ENCODE measurements at places on chromosomes 2 and 18.
A peak's percentile ranks its signal among the peaks of the same experiment; 100 is the strongest.

- DNase-seq, result no peak
These were observed 48.4 kb downstream of the MAP2 start for GRCh38 chr2:209472112-209472832.

DNA sequence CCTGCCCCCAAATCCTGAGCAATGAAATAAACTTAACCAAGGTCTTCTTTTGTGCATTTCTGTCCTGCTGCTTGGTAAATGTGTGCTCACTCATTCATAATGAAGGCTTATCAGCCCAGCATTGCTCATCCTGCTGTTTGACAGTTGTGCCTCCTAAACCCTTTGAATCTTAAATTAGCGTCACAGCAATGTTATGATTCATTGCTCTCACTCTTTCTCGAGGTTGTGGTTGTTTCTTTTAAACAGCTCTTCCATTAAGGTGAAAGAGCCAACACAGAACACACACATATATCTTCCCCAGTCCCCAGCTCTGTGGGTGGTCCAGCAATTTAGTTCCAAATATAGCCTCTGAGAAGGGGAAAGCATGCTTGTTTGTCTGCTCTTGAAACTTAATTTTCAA is 84.0 kb downstream of the EVA1A start:
- DNase-seq, result no peak

GRCh38 chr2:163191372-163191771 is 352.8 kb upstream of the KCNH7 start:
- peak; percentile 1 for DNase-seq

GRCh38 chr2:8571792-8572499 is 109.9 kb upstream of the ID2 start:
- DNase-seq, result no peak

- DNase-seq, result no peak
These were observed 115.6 kb downstream of the MBP start for GRCh38 chr18:77016936-77017335.

DNA sequence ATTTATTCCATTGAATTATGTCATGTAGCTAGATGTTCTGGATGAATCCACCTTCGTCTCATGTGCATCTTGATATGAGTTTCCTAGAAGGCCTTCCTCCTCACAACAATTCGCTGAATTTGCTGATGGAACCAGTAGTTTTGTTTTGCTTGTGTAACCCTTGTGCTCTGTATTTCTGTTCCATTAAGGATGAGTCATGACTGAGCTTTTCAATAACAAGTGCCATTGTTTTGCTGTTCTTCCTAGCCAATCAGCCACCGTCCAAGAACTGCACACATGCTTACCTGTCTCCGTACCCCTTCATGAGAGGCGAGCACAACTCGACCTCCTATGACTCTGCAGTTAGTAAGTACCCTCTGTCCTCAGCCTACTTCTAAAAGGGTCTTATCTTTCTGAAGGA is 2.3 kb downstream of the TMEM182 start:
- DNase-seq, result no peak

DNA sequence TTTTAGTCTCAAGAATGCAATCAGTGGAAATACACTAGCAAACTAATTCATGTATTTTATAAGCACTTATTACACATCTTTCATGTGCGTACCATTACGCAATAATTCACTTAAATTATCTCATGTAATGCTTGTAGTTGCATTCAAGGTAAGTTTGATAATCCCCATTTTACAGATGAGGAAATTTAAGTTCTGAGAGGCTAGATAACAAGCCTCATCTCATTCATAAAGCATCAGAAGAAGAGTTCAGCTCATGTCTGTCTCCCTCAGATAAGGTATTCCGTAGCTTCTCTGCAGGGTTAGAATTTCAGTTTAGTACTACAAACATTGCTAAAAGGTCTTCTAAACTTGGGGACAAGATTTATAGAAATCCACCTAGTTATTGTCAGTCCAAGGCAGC is 47.8 kb downstream of the HNMT start:
- DNase-seq, result no peak

DNA sequence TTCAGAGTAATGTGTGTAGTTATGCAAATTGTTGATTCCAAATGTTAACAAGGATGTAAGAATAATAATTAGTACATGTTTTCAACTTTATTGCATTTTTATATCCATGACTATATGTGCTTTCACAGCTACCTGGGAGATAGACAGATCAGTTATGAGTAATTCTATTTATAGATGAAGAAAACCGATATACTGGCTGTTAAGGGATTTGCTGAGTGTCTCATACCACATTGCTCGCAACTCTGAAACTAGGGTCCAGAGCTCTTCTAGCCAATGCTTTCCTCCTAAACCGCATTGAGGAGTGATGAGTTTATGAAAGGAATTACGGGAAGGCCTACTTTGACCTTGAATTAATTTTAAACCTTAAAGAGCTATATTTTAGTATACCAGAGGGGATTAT is 202.3 kb downstream of the MYO3B start:
- DNase-seq, result no peak

DNA sequence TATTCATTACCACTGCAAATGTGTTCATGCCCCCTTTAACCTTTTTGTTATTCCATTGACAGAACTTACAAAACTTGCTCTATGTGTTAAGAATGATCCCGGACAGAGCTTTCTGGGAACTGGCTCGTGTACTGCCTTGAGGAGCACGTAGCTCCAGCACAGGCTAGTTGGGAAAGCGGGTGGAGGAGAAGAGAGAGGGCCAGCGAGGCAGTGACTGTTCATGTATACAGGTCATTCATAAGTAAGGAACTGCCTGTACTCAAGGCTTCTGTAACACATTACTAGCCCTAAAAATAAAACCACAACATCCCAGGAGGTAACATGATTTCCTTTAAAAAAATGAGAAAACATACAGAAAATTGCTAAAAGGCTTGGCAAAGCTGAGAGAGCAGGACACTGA is 109.0 kb downstream of the STK39 start:
- no peak for DNase-seq

GRCh38 chr2:130335226-130335625 is 7.5 kb upstream of the IMP4 start:
- no peak for DNase-seq

DNA sequence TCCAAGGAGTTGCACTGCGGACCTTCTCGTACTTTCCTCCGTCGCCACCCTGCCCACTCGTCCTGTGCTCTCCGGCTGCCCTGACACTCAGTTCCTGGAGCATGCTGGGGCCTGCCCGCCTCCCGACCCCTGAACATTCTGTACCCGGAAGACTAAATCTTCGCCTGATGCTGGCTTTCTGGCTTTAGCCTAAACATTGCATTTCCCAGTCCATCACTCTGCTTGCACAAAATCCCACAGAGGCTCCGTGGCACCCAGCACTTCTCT is 550 bp upstream of the SFXN5 start:
- peak; percentile 22 for DNase-seq

- no peak for DNase-seq
These were observed 34.4 kb downstream of the TEX51 start for GRCh38 chr2:126932966-126933710.

DNA sequence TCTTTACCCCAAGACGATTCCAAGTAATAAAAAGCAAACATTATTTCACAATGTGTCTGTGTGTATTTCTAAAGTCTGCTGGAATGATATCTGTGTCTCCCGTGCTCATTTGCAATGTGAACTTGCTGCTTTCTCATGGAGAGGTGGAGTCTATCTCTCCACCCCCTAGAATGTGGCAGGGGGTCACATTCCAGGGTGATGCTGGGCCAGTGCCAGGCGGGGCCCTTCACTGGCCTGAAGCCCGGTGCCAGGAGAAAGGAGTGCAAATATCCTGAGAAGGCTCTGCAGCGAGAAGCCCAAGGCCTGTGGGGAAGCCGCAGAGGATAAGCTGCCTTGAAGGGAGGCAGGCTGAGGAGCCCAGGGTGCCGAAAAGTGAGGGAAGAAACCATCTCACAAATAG is 26.8 kb upstream of the LDLRAD4 start:
- no peak for DNase-seq

- peak; percentile 75 for DNase-seq
These were observed 6.5 kb downstream of the TANK start for GRCh38 chr2:161166538-161167409.

DNA sequence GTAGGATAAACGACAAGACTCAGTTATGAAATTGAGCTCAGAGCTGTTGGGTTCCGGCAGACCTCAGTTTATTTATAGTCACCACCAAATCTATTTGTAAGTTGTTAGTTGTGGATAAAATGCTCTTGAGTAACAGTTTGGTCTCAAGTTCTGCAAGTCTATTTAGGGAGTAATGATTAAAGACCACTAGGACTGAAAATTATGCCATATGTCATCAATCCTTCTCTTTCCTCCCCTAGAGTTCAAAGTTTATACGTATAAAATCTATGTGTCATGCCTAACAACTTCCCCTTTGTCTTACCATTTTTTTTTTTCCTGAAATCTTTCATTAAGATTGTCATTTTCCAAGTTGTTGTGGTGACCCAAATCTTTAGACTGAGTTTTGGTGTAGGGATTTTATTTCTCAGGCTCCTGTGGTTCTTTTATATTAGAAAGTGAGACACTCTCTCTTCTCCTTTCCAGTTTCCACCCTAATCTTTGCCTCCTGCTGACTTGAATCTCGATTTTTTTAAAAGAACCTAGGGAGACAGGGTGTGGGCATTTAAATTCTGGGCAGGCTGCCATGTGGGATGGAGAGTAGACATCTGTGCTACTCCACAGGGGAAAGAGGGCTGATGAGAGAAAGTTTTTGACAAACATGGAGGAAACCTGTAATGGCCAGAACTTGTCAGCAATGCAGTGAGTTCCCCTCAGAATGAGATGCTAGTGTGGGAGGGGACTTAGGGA is 51.0 kb downstream of the LAMA3 start:
- DNase-seq, result no peak

- DNase-seq, result no peak
These were observed 69.3 kb downstream of the BCL11A start for GRCh38 chr2:60484133-60484645.

DNA sequence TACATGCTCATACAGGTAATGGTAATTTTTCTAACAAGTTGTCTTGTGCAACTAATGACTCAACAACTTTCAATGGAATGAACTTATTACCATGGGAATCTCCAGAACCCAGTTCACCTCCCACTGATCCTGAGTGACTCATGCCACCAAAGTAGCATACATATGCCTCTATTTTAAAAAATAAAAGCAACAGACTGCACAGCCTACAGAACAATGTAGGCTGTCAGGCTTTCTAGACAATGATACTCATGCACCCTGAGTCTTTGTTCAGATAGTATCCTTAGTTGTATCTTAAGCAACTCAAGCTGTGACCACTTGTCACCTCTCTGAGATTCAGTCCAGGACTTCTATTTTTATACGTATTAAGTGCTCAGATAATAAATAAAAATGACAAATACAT is 531.0 kb upstream of the SETBP1 start:
- no peak for DNase-seq

DNA sequence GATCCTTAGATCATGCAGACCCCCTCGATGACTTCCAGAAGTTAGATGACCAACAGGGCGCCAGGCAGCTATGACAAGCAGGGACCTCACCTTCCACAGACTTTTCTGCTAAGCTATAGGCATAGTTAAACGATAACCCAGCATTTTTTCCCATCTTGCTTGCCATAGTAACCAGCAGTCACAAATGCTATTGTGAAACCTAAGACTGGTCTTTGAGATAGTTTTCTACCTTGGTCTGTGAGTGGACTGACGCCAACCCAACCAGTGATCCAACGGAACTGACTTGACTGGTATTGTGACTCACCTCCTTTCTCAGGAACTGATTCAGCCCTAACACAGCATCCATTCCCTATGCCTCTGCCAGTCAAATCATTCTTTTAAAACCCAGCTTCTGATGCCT is 361.2 kb downstream of the LRRTM4 start:
- no peak for DNase-seq

GRCh38 chr18:58540381-58540943 is 88.4 kb downstream of the ALPK2 start:
- no peak for DNase-seq

- no peak for DNase-seq
These were observed 56.2 kb upstream of the ROCK1 start for GRCh38 chr18:21167641-21168377.

DNA sequence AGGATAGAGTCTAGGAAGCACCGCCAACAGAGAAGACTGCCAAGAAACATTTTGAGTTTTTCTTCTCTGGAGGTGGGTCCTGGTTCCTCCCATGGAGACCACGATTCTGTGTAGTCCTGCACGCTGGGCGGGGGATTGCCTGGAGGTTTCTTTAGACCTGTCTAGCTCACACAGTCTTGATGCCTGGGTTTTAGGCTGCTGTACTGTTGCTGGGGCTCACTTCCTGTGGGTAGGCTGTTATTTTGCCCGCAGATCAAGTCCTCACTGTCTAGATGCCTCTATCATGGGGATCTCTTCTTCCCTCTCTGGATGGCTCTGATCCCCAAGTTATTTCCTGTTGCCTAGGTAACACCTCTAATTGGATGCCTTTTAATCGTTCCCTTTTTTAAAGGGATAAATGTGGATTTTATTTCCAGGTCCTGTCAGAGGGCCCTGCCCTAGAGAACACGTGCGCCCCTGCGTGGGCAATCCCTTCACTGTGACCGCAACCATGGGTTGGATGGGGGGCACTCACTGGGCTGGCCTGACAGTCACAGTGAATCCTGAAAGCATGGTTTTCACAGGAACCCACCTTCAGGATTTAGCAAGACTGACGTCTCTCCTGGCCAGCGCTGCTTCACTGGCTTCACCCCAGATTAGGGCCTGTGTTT is 115.7 kb downstream of the MSH2 start:
- DNase-seq, result no peak

- no peak for DNase-seq
These were observed 1465.6 kb upstream of the ZEB2 start for GRCh38 chr2:145985517-145985916.

GRCh38 chr2:86241611-86242010 is 42.4 kb downstream of the MRPL35 start:
- DNase-seq, result no peak

- no peak for DNase-seq
These were observed 256.8 kb upstream of the ZEB2 start for GRCh38 chr2:144776766-144777165.

- no peak for DNase-seq
These were observed 40.0 kb upstream of the MCM6 start for GRCh38 chr2:135916207-135916606.

- no peak for DNase-seq
These were observed 184.3 kb upstream of the REV1 start for GRCh38 chr2:99674090-99674489.

- DNase-seq, result no peak
These were observed 64.2 kb downstream of the TPO start for GRCh38 chr2:1477196-1478040.

DNA sequence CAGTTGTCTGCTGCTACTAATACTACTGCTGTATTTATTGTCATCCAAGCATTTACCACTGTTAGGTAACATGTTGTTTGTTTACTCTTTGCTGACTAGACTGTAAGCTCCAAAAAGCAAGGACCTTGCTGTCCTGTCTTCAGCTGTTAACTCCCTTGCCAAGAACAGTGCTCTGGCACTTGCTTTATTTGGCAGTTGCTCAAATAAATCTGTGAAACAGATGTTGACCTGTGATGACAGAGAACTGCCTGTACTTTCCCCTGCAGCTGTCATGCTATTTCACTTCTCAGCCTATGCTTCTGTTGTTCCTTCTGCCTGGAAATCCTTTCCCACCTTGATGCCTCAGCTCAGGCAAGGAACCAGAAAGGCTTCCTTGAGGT is 181.2 kb downstream of the ATAD2B start:
- no peak for DNase-seq

Measured in stimulated activated CD4-positive, alpha-beta T cell treated with anti-CD3 and anti-CD28 coated beads, Interleukin-15, amount 100 ng/mL, for 24 hours (primary cell).